ENCODE measurements at places on chromosomes 4 and X. TPM values are rescaled to one million over a fixed set of nuclear protein-coding genes. Genes with fewer than 3 reads are reported as not detected.

Gene GCNA
- 1.0 TPM for total RNA-seq

Gene CXCL6
- total RNA-seq, result 3.8 TPM

Gene NDP
- total RNA-seq, result 0.28 TPM

Gene CPE
- total RNA-seq, result 10.9 TPM

Gene ADGRG4
- not detected for total RNA-seq

Gene FGFR3
- 18.2 TPM for total RNA-seq

Gene SHROOM3
- total RNA-seq, result 52.6 TPM

Gene SRPX2
- 0.34 TPM for total RNA-seq

Gene TRPC5OS
- not detected for total RNA-seq

Gene CT45A2
- total RNA-seq, result not detected

Gene CXorf51A
- total RNA-seq, result not detected

Gene CBLL2
- total RNA-seq, result not detected

DNA sequence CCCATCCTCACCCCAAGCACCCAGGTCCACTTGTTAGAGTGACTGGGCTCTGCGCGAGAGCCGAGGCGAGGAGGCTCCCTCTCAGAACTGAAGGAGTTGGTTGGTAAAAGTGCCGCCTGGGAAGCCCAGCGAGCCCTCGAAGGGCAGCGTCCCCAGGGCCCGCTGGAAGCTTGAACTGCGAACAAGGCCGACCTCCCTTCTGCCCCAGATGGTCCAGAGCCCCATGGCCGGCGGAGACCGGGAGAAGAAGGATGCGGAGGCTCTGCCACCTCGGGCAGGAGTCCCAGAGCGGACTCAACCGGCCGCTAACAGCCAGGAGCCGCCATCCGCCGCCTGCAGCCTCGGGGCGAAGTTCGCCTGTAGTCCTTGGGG, 116.3 kb upstream of the TEX13C start:
- H3K36me3 ChIP-seq, result no peaks in the 10 kb centered on the region
- H3K4me3 ChIP-seq, result peak overlapping the region; percentile 92
- H3K27ac ChIP-seq, result no peak overlapping the region
- H3K27me3 ChIP-seq, result peaks cover 23% of the 10 kb centered on the region
- no peak for DNase-seq

DNA sequence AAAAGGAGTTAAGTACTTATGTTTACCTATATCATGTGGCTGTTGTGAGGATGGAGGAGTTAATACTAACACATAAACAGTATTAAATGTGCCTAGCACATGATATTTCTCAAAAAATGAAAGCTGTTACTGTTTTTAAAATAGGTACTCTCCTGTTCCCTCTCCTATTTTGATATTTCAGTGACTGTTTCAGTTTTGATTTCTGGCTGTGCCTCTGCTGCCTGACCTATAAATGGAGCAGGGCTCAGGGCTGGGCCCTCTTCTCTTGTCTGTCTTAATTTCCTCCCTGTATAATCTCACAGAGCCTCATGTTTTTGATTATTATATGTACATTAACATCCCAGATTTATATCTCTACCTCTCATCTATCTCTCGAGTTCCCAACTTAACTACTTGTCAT, 93.3 kb downstream of the UGT8 start:
- H3K27me3 ChIP-seq, result no peaks in the 10 kb centered on the region
- peaks cover 14% of the 10 kb centered on the region for H3K4me1 ChIP-seq
- no peak for DNase-seq
- no peak overlapping the region for H3K4me3 ChIP-seq
- no peaks in the 10 kb centered on the region for H3K36me3 ChIP-seq
- no peak overlapping the region for H3K27ac ChIP-seq

- no peaks in the 10 kb centered on the region for H3K36me3 ChIP-seq
- H3K27ac ChIP-seq, result no peak overlapping the region
- no peak overlapping the region for H3K4me3 ChIP-seq
- peaks cover 19% of the 10 kb centered on the region for H3K4me1 ChIP-seq
- DNase-seq, result no peak
Observed at GRCh38 chr4:5033281-5033841, 14.1 kb upstream of the CYTL1 start.

DNA sequence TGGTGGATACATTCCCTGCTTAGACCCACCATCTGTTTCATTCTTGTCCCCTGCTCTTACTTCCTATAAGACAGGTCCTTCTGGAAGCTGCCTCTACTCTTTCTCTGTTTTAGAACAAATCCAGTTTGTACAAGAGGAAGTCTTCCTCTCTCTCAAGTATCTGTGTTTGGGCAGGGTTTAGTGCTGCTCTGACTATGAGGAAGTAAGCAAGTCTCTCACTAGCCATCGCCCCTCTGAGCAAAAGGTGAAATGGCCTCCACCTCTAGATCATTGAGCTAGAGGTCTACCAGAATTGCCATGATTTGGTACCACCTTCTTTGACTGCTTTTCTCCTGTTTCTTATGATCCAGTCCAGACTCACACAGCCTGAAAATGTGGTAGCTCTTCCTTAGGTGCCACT, 8.4 kb downstream of the BTK start:
- no peak overlapping the region for H3K27ac ChIP-seq
- H3K27me3 ChIP-seq, result peaks cover 8% of the 10 kb centered on the region
- no peak for DNase-seq
- H3K4me3 ChIP-seq, result no peak overlapping the region

DNA sequence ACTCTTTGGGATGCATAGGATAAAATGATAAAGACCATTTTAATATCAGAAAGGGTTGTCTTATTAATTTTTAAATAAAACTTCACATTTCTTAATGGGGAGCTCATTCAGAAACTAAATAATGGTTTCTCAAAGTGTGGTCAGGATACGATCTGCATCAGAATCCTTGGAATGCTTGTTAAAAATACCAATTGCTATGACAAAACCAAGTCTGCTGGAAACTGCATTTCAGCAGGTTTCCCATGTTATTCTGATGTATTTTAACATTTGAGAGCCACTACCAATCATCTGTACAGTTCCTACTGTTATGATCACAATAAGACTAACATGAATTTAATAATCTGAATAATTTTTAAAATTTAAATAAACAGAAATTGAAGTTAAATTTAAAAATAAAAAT, 115.1 kb downstream of the SOWAHB start:
- DNase-seq, result no peak
- no peaks in the 10 kb centered on the region for H3K27me3 ChIP-seq
- H3K4me3 ChIP-seq, result no peak overlapping the region
- H3K36me3 ChIP-seq, result peaks cover 41% of the 10 kb centered on the region
- H3K27ac ChIP-seq, result no peak overlapping the region

GRCh38 chr4:182604161-182604622, 313.0 kb downstream of the DCTD start:
- H3K27me3 ChIP-seq, result no peaks in the 10 kb centered on the region
- H3K36me3 ChIP-seq, result peaks cover 5% of the 10 kb centered on the region
- no peak overlapping the region for H3K4me3 ChIP-seq
- DNase-seq, result no peak
- 0 out of 2 replicates have a peak, but pooled peaks cover 5% of the 10 kb centered on the region for H3K4me1 ChIP-seq

GRCh38 chrX:39195156-39195555, 393.9 kb downstream of the MID1IP1 start:
- no peaks in the 10 kb centered on the region for H3K36me3 ChIP-seq
- H3K27ac ChIP-seq, result no peak overlapping the region
- no peak for DNase-seq
- 0 out of 2 replicates have a peak overlapping the region, but pooled peaks have one; percentile 29 for H3K4me3 ChIP-seq
- peaks cover 43% of the 10 kb centered on the region for H3K4me1 ChIP-seq

DNA sequence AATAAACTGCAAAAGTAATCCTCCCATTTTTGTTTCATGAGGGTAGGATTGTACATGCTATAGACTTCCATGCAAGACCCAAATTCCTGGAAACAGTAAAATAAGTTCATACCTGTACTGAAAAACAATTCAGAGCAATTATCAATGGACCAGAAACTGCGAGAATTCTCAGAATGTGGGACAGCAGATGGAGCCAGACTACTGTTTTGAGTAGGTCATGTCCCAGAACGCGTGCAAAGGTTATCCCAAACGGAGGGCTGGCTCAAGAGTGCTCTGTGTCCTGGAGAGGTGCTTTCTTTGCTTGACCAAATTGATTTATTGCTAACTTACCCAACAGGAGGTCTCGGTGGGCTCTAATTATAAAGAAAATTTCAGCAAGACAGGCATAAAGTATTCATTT, 1.7 kb upstream of the MAGEH1 start:
- DNase-seq, result no peak
- no peaks in the 10 kb centered on the region for H3K36me3 ChIP-seq
- H3K27ac ChIP-seq, result no peak overlapping the region
- H3K27me3 ChIP-seq, result peaks cover 18% of the 10 kb centered on the region

- DNase-seq, result no peak
- H3K27me3 ChIP-seq, result no peaks in the 10 kb centered on the region
- H3K4me3 ChIP-seq, result no peak overlapping the region
- H3K27ac ChIP-seq, result peak overlapping the region; percentile 10
- no peaks in the 10 kb centered on the region for H3K36me3 ChIP-seq
Observed at GRCh38 chr4:148061141-148061481, 329.2 kb downstream of the ARHGAP10 start.

DNA sequence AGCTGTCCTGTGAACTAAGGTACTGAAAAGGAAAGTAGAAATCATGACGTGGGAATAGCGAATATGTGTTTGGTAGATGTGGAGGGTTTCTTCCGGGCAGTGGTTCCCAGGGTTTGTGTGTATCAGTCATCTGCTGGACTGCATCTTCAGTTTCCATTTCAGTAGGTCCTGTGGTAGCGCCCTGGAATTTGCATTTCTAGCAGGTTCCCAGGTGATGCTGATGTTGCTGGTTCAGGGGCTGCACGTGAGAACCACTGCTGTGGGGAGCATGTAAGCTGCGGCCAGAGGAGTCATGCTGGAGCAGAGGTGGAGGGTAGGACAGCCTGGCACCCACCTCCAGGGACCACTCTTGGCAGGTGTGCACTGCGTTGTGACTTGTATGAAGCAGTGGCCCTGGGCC, 47.1 kb downstream of the ARHGAP10 start:
- H3K27me3 ChIP-seq, result no peaks in the 10 kb centered on the region
- H3K4me1 ChIP-seq, result no peaks in the 10 kb centered on the region
- H3K36me3 ChIP-seq, result no peaks in the 10 kb centered on the region
- H3K4me3 ChIP-seq, result no peak overlapping the region

GRCh38 chr4:54539500-54540029, 118.2 kb upstream of the KIT start:
- peaks cover 37% of the 10 kb centered on the region for H3K4me1 ChIP-seq
- peak; percentile 74 for DNase-seq
- peak overlapping the region; percentile 57 for H3K4me3 ChIP-seq
- H3K27me3 ChIP-seq, result no peaks in the 10 kb centered on the region
- peaks cover 7% of the 10 kb centered on the region for H3K36me3 ChIP-seq

GRCh38 chrX:431492-432111, 44.9 kb upstream of the PPP2R3B start:
- H3K36me3 ChIP-seq, result no peaks in the 10 kb centered on the region
- peaks cover 18% of the 10 kb centered on the region for H3K27me3 ChIP-seq
- H3K4me3 ChIP-seq, result no peak overlapping the region
- no peak overlapping the region for H3K27ac ChIP-seq
- H3K4me1 ChIP-seq, result peaks cover 6% of the 10 kb centered on the region

DNA sequence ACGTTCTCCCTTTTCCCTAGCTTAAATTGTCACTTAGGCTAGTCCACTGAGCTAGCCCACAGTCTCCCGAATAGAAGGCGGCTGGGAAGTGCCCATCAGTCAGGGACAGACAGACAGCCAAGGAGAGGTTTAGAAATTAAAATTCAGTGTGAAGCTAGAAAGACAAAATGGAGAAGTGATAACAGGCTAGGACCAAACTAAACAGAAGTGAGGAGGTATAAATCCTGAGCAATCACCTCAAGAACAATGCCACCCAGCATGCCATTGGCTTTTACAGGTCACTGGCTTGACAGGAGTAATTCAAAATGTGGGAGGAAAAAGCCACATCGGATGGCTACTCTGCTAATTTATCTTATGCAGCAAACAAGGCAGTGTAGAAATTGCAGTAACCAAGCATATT, 138.9 kb downstream of the MAPK10 start:
- no peak for DNase-seq
- no peaks in the 10 kb centered on the region for H3K27me3 ChIP-seq

- H3K27me3 ChIP-seq, result no peaks in the 10 kb centered on the region
- peaks cover 20% of the 10 kb centered on the region for H3K4me1 ChIP-seq
- H3K36me3 ChIP-seq, result no peaks in the 10 kb centered on the region
- H3K4me3 ChIP-seq, result no peak overlapping the region
- no peak overlapping the region for H3K27ac ChIP-seq
Observed at GRCh38 chr4:90078440-90078839, 48.8 kb upstream of the CCSER1 start.

DNA sequence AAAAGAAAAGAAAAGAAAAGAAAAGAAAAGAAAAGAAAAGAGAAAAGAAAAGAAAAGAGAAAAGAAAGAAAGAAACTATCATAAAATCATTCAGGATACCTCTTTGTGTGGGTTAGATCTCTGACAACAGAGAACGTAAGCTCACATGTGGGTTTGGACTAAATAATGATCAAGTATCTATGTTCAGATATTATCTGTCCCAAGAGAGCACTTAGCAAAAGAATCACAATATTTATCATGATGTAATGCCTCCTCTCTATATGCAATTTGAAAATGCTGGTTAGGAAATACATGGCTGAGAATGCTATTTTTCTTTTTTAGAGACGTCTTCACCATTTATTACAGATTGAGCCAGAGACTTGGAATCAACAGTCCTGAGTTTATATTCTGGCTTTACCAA, 191.3 kb downstream of the KCNIP4 start:
- no peaks in the 10 kb centered on the region for H3K36me3 ChIP-seq
- H3K4me1 ChIP-seq, result peaks cover 7% of the 10 kb centered on the region
- H3K4me3 ChIP-seq, result no peak overlapping the region
- H3K27ac ChIP-seq, result no peak overlapping the region
- DNase-seq, result no peak
- no peaks in the 10 kb centered on the region for H3K27me3 ChIP-seq

DNA sequence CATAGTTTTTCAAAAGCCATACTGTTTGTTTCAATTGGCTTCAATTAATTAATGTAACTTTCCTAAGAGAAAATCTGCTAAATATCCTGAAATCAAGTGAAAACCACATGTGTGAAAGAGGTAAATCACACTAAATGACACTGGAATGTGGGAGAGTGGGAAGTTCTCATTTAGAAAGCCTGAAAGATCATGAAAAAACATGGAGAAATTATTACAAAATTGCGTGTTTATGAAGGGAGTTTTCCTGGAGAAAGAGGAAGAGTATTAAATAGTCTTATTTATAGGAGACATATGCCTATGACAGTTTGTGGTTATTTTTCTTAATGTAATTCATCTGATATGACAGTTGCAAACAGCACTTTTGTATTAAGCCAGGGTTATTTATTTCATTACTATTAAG, 183.7 kb downstream of the DKK2 start:
- peaks cover 2% of the 10 kb centered on the region for H3K4me1 ChIP-seq
- no peaks in the 10 kb centered on the region for H3K36me3 ChIP-seq
- no peaks in the 10 kb centered on the region for H3K27me3 ChIP-seq
- DNase-seq, result no peak
- no peak overlapping the region for H3K4me3 ChIP-seq

DNA sequence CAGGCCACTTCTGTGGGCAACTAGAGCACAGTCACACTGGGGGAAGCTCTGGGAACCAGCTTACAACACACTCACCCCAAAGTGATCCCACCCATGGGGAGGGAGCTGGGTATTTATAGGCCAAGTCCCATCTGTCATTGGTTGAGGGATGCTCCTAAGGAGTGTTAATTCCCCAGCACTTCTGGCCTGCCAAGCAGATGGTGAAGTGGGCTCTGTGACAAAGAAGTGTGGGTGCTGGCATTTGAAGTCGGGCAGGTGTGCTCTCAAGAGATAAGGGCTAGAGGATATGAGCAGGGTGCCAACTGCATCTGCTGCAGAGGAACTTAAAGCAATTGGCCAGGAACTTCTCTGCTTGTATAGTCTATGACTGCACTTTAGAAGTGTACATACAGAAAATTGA, 30.9 kb downstream of the PTCHD1 start:
- no peaks in the 10 kb centered on the region for H3K27me3 ChIP-seq
- no peak overlapping the region for H3K27ac ChIP-seq
- 0 out of 2 replicates have a peak, but pooled peaks cover 2% of the 10 kb centered on the region for H3K4me1 ChIP-seq
- no peak overlapping the region for H3K4me3 ChIP-seq
- H3K36me3 ChIP-seq, result peaks cover 22% of the 10 kb centered on the region
